Bronchial epithelial cell (primary cell): ENCODE measurements at places on chromosomes 2 and 18.
A peak's percentile ranks its signal among the peaks of the same experiment; 100 is the strongest.

DNA sequence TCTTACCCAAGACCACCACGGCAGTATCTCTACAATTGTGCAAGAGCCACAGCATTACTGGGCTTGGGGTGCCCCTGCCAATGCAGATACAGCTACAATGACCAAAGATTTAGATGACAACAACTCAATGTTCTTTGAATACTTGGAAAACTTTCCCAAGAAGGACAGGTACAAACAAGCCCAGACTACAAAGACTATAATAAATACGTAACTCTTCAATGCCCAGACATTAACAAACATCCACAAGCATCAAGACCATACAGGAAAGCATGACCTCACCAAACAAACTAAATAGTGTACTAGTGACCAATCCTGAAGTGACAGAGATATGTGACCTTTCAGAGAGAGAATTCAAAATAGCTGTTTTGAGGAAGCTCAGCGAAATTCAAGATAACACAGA lies 62.8 kb downstream of the ICA1L start:
- peak; percentile 98 for DNase-seq

GRCh38 chr2:4174796-4175195 lies 471.4 kb downstream of the DCDC2C start:
- DNase-seq, result no peak

DNA sequence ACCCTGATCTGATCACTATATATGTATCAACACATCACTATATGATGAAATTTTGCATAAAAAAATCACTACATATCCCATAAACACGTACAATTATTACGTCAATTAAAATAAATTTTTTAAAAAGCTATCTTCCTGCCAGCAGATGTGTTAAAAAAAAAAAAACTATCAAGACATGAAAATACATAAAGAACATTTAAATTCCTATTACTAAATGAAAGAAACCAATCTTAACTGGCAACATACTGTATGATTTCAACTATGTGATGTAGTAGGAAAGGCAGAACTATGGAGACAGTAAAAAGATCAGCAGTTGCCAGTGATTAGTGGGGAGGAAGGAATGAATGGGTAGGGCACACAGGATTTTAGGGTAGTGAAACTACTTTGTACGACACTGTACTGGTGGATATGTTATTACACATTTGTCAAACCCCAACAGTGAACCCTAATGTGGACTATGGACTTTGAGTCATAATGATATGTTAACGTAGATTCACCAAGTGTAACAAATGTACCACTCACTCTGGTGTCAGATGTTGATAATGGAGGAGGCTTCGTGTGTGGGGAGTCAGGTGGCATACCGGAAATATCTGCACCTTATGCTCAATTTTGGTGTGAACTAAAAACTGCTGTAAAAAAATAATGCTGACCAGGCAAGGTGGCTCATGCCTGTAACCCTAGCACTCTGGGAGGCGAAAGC lies 27.4 kb downstream of the USP34 start:
- DNase-seq, result no peak

GRCh38 chr18:28963481-28963880 lies 786.6 kb upstream of the CDH2 start:
- no peak for DNase-seq

GRCh38 chr2:24237313-24237712 lies 62.5 kb downstream of the FAM228A start:
- no peak for DNase-seq

DNA sequence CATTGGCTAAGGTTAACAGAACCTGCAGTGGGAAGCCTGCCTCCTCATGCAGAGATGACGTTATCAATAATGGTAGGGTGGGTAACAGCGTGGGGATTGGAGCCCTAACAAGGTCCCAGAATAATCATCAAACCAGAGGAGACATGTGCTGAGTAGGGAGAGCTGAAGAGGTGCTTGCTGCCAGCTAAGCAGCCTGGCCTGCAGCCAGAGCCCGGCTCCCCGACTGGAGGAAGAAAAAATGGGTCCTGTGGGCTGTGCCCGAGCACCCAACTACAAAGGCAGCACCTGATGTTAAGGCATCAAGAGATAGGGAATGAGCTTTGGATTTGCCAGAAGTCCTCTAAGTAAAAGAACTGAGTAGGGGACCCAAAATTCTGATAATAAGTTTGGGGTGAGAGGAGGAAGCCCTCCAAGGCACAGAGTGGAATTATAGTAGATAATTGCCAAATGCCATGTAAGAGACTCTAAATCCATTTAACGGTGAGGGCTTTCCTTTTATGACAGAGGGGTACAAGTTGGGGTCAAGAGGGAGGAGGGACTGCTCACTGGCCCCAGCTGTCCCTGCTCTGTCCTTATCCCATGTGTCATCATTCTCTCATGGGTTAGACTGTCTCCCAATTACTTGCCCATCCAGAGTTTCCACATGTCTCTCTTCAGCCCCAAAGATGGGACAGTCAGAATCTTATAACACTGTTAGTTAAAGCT lies 156.1 kb downstream of the ANTXR1 start:
- no peak for DNase-seq

GRCh38 chr2:109128616-109129355 lies at the start of gene SH3RF3:
Gene SH3RF3, plus strand, starts transcription at chr2:109129205.
- DNase-seq, result peak; percentile 13

DNA sequence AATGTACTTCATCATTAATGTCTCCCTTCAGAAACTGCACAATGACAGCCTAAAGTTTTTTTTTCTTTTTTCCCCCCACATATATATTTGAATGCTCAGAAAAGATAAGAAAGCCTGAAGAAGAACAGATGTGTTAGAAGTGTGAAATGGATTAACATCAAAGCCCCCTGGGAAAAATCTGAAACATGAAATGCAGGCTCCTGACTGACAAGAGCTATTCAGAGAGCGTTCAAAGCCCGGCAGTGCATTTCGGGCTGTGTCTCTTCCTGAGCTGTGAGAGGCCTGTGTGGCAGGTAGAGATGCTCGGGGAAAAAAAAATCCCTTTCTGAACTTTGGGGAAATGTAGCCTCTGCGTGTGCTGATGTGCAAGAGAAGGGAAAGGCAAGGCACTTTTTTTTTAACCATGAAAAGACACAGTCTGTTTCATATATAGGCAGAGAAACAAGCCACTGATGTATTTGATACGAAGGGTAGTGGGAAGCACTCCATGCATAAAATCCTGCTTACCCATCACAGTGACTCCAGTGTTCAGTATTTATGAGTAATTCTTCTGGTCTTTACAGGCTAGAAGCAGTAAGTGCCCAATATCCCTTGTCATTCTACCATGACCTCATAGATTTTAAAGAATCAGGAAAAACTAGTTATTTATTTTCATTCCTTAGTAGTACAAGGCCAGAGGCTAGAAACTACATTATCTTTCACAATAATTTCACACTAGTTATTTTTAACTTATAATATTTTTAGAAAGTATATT lies 1574.2 kb upstream of the PIK3C3 start:
- peak; percentile 54 for DNase-seq

- DNase-seq, result no peak
Measured at GRCh38 chr2:213475433-213475832, 191.2 kb downstream of the SPAG16 start.

GRCh38 chr2:14199040-14199439 lies 433.5 kb upstream of the LRATD1 start:
- peak; percentile 13 for DNase-seq

DNA sequence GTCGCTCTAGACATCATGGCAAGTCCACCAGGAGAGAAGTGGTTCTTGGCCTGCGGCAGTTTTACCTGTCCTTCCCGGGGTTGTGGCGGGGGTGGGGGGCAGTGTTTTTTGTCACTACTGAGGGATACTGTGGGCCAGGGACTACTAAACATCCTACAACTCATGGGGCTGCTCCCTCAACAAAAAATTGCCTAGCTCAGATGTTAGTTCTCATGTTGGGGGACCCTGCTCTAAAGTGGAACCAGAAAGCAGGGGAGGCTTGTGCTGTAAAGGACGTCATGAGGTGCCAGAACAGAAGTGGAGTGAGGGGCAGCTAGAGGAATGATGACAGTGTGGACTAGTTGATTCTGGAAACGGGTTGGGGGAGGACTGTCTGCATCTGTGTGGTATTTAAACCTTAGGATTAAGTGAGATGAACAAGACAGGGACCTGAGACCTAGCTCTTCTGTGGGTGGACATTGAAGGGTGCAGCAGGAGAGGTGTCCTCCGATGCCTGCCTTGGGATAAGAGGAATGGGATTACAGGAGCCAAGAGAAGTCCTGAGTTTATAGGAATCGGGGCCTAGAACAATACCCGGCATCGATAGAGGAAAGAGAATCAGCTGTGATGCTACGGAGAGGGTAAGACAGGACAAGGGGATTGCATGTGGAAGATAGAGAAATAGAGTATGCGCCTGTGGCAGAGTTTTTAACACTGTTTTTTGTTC lies 2.7 kb downstream of the RPL31 start:
- DNase-seq, result no peak
